ENCODE measurements at places on chromosomes 12 and 14.
A peak's percentile ranks its signal among the peaks of the same experiment; 100 is the strongest.

- DNase-seq: no peak
Observed at GRCh38 chr12:67592228-67593011, 56.1 kb upstream of the DYRK2 start.

DNA sequence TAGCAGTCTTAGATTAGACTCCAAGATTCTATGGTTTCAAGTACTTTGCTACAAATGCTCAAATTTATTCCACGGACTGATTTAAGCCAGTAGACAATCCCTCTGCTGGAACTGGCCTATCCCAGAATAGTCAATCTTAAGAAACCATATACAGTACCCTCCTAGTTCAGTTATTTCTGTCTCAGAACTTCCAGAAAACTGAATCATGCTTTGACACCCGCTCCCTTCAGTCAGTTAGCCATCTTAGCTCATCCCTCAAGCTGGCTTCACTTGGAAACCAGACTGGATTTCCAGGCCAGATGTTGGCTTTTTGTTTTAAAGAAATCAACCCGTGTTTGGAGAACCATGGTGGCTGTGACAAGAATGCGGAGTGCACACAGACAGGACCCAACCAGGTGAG, 125.5 kb downstream of the NT5DC3 start:
- DNase-seq: no peak

DNA sequence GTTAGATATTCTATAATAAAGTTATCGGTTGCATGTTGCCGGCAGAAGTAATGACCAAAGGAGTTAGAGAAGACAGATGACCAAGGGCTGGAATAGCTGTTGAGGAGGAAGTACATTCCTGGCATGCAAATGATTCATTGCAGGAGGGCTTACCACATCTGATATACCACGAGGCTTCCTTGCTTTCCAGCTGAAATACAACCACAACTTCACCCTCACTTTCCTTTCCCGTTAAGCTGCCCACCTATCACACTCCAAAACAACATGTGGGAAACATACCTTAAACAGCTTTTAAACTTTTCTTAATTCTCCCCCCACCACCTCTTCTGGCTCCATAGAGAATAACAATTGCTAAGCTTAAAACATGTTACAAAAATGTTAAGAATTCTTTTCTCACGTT, 594.1 kb downstream of the NRXN3 start:
- DNase-seq: no peak

- no peak for DNase-seq
Observed at GRCh38 chr12:2551412-2551900, 243.3 kb upstream of the FKBP4 start.

GRCh38 chr14:53389202-53389601, 236.1 kb upstream of the DDHD1 start:
- no peak for DNase-seq

DNA sequence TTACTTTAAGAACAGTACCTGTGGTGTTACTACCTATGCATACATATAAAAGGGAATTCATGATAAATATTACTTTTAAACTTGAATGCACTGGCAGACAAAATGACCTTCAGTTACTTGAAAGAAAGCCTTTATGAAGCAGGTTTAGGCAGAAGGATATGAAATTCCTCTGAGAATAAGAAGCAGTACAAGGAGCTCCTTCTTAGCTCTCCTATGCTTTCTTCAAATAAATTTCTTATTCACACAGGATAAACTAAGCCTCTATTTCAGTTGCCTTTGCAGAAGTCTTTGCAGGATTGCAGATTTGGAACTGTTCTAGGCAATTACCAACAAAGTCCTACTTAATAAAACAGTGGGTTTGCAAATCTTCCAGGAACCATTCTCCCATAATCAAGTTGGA, 1.0 kb downstream of the EPYC start:
- DNase-seq: no peak

- no peak for DNase-seq
Observed at GRCh38 chr14:103353362-103353761, 19.3 kb downstream of the EIF5 start.

GRCh38 chr12:88931598-88931997, 351.3 kb upstream of the KITLG start:
- DNase-seq: no peak

- DNase-seq: no peak
Observed at GRCh38 chr12:122423258-122424165, 1.0 kb upstream of the CLIP1 start.

- DNase-seq: peak; percentile 44
Observed at GRCh38 chr14:92603309-92604242, 90.0 kb downstream of the RIN3 start.

DNA sequence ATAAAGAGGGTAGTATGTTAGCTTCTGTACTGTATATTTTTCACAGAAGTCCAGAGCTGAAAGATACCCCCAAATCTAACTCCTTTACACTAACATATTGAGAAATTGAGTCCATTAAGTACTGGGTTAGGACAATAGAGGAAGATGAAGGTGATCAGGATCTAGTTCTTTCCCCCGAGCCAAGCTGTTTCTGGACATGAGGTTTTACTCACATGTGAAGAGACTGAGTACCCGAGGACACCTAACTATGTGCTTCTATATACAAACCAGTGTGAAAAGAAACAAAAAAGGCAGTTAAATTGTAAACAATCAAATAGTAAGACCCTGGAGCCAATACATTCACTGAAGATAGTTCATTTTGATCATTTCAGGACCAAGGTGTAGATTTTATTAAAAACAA, 3.8 kb upstream of the TRHDE start:
- no peak for DNase-seq

DNA sequence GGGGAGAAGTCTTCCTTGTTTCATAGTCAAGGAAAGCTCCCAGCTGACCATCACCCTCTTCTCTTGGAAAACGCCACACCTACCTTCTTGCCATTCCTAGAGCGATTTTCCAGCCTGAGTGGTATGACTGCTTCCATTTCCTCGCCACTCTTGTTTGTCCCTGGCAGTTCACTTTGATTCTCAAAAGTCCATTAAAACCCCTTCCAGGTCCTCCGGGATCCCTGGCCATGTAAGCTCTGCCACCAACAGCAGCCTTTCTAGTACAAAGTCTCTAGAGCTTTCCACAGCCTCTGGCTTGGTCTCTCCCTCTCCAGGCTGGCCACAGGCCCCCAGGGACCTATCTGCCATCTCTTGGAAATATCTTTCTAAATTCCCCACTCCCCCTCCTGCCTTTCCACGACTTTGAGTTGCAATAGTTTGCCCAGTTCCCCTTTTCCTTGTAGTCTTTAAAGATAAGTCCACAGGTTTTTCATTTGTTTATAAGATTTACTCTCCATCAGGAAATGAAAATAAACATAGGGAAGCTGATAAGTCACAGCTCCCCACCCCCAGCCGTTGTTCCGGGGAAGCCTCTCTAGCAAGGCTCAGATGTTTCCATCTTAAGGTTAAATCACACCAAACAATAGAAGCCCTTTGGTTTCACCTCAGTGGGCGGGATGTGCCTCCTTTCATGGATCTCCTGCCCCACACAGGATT, 42.9 kb upstream of the SINHCAF start:
- DNase-seq: no peak

DNA sequence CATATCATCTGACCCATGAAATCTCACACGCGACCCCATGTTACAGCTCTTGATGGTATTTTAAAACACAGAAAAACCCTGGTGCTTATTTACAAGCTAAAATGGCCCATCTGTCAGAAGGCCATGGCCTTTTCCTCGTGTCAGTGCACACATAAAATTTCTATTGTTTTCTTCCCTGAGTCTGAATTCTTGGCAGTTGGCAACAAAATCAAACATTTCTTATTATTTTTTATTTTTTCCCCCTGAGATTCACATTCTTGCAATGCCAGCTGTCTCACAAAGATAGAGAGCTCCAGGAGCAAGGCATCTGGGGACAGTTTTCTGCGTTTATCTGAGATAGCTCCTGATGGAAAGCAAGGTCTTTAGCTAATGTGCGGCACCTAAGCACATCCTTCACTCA, 818.1 kb upstream of the TMEM132C start:
- DNase-seq: no peak

GRCh38 chr14:36655963-36656686, 5.5 kb upstream of the PAX9 start:
- no peak for DNase-seq

DNA sequence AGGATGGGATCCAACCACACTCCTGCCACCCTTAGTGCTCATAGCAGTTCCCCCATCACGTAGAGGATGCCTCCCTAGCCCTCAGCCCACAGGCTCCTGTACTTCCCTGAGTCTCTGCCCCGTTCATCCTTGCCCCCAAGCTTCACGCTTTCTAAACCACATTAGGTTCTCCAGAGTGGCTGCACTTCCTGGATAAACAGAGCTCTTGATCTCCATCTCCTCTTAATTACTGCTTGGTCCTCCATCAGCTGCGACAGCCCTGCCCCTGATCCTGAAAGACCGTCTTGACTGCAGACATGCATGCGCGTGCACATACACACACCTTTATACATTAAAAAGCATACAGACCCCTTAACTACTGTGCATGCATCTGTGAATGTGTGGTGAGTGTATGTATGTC, 530.0 kb downstream of the BCL11B start:
- no peak for DNase-seq

GRCh38 chr12:130435826-130436225, 98.1 kb downstream of the PIWIL1 start:
- no peak for DNase-seq

- no peak for DNase-seq
Observed at GRCh38 chr12:30188602-30189326, 405.0 kb upstream of the TMTC1 start.

DNA sequence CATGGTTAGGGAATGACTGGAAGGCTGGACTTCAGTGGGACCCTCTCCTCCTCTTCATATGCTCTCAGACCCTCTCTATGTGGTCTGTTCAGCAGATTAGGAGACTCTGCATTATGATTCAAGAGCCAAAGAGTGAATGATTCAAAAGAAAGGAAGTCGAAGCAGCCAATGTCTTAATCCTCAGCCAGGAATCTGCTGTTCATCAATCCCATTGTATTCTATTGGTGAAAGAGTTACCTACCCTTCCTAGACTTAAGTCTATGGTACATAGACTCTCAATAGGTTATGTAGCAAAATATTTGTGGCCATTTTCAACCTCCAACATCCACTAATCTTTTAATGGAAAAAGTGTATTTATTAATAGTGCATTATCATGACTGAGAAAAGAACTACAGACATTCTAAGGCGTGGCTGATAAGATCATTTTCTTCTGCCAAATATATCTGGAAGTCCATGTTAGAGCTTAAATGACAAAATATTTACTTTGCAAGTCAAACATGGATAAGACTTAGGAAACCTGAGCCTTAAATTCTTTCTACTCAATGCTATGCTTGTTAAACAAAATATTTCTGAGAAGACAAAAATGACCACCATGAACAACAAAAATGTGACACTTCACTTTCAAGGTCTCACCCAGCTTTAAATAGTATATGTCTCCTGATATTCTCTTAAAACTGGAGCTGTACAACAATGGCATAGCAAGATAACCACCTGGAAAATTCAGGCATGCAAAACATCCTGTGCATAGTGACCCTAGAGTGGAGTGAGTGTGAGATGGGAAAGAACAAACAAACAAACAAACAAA, 1100.6 kb downstream of the GALC start:
- DNase-seq: no peak

GRCh38 chr12:64976131-64976530, 145.0 kb downstream of the WIF1 start:
- DNase-seq: no peak

DNA sequence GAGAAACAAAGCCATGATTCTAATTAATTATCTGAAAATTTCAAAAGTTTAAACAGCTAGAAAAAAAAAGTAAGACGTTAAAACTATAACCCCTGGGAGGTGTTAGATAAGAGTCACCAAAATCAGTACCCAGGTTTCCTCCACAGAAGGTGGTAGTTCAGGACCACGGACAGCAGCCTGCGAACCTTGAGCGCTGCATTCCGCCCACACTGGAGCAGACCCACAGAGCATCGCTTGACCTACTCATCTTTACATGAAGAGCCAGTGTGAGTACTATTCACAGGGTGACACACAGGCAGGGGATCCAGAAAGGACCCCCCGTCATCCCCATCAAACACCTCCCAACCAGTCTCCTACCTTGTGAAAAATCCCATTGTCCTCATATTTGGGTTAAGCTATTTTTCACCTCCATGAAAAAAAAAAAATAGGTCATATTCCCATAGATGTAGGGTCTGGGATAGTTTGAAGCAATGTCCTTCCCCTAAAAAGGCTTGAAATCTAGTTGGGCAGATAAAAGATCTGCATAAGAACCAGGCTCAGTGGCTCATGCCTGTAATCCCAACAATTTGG, 8.8 kb upstream of the CHGA start:
- DNase-seq: no peak

DNA sequence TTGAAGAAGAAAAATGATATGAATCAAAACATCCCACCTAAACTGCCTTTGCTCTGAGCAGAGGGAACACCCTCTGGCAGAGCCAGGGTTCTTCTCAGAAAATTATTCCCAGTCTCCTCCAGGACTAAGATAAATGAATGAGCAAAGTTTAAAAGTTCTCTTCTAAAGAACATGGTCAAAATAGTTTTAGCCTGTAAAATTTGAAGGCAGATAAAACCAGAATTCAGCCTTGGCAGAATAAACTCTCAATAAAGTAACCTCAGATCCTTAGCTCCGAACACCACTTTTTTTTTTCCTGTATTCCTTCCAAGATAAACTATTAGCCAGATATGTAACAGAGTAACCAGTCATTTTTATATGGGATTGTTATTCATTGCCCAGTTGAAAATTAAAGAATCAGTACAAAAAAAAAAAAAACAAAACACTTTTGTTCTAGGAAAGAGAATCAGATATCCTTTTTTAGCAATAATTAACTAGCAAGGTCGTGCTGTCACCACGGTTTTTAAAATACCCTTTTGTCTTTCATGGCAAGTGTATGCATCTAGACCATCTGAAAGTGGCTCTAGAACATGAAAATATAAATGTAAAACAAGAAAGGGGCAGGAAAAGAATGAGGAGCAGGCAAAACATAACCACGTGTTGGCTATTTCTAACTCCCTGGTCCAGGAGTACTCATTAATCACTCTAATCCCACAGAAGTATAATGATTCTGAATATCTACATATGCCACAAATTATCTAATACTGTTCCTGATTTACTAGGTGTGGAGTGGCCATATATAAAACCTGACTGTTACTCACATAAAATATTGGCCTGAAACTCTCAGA, 60.8 kb downstream of the CAPZA3 start:
- DNase-seq: no peak
